ENCODE measurements at places on chromosomes 6 and 20.
A peak's percentile ranks its signal among the peaks of the same experiment; 100 is the strongest.

DNA sequence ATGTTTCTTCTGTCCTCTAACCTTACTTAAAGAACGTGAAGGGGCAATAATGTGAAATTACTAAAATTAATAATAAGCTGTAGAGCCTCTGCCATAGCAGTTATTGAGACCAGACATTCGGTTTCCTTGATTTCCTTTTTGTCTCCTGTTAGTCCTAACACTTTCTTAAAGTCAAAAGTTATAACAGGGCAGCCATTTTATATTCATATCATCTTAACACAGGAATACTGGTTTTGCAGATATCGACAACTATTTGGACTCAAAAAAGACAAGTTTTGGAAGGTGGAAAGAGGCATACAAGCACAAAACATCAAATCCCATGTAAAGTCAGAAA is 33.5 kb downstream of the HFE start:
- no peak for DNase-seq

GRCh38 chr20:17541596-17541995 is 10.4 kb upstream of the BFSP1 start:
- DNase-seq = no peak

- DNase-seq = peak; percentile 54
These were observed 22.8 kb upstream of the KHDC1 start for GRCh38 chr6:73285674-73286283.

DNA sequence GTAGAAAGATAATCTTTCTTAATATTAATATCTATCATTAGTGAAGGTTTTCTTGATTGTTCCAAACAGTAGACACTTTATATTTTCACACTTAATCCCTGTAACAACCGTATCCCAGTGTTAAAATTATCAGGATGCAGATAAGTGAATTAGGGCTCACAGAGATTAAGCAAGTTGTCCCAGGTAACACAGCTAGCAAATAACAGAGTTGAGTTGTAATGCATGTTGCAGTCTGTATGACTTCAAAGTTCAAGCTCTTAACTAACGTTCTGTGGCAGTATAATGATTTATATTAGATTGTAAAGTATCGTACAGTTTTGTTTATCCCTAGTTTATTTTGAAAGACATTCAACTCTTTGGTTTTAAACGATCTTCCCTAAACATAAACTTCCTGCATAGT is 517.5 kb downstream of the TFAP2B start:
- no peak for DNase-seq

DNA sequence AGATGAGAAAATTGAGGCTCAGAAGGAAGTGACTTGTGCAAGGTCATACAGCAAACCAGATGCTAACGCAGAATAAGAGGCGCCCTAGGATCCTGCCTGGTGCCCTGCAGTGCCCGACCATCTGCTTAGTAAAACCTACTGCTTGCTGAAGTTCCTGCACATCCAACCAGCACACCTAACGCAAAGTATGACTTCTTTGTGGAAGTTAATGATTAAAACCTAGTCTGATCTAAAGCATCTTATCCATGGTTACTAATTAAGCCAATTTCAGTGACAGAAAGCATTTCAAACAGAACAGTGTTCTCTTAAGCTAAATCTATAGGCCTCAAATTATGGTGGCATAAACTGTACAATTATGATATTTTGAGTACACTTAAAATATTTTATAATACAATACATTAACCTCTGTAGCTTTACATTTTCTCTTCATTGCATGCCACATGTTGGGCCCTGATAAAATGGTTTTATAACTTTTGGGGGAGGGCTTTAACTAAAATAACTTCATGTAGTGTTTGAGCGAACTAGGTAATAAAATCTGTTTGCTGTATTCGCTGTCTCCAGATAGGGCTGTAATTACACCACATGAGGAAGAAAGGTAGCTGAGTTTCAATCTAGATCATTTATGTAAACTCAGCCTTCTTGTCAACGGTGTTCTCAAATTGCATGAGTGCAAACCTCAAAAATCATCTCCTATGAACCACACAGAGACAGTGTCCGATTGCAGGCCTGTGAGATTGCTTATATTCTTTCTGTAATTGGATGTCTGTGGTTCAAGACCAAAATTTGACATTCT is 37.5 kb upstream of the BEND3 start:
- no peak for DNase-seq

DNA sequence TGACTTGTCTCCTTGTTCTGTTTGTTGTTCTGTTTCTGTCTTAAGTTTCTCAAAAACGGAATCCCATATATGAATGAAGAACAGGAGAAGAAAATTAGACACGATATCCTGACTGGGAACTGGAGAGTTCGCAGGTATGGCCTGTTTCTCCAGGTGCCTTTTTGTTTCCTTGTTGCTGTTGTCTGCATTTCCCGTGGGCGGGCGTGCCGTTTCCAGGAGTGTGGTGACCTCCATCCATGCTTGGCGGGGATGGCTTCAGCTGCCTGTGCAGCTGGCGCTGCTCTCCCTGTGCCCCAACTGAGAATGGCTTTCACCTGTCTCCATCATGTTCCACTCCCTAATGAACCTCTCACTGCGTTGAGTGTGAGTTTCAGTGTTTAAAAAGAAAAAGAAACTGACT is 4.4 kb downstream of the PNLDC1 start:
- no peak for DNase-seq

DNA sequence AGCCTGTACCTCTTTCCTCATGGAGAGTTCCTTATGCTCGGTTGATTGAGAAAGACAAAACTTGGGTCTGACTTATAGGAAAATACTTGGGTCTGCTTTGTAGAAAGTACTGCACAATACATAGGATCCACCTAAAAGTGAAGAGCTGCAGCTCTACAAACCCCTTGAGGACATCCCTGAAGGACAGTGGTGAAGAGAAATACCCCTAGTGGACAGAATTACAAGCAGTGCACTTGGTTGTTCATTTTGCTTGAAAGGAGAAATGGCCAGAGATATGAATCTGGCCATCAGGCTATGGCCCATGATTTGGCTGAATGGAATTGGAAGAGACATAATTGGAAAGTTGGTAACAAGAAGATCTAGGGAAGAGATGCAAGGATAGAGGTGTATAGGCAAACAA is 8.3 kb downstream of the CD24 start:
- DNase-seq = no peak

GRCh38 chr6:31791324-31792089 is 4.0 kb downstream of the VARS1 start:
- DNase-seq = peak; percentile 56

- DNase-seq = no peak
These were observed 132.1 kb downstream of the THEMIS start for GRCh38 chr6:127768745-127769144.
